ENCODE measurements at places on chromosomes 11 and 22. TPM values are rescaled to one million over a fixed set of nuclear protein-coding genes. Genes with fewer than 3 reads are reported as not detected.

DNA sequence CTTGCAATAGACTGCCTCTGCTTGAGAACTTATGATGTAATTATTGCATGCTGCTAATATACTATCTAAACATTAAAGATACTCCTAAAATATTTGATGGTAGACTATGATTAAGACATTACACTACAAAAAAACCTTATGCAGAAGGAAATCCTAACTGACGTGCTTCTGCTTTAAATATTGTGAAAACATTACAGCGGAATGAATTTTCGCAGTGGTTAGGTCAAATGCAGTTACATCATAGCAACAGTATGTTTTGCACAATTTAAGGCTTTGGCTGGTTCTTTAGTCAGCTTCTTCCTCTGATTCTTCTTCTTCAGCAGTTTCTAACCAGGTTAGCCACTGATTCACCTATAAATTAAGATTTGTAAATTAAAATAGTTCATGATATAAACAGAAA lies 11.2 kb downstream of the EIF4G2 start:
- DNase-seq = no peak

- no peak for DNase-seq
Observed at GRCh38 chr11:37527545-37527944, 929.5 kb upstream of the RAG2 start.

- peak; percentile 35 for DNase-seq
Observed at GRCh38 chr11:63622323-63622722, 8.1 kb upstream of the PLAAT3 start.

The HOATZ gene
- polyA plus RNA-seq = not detected

- no peak for DNase-seq
Observed at GRCh38 chr22:37932821-37933578, 20.4 kb downstream of the C22orf23 start.

DNA sequence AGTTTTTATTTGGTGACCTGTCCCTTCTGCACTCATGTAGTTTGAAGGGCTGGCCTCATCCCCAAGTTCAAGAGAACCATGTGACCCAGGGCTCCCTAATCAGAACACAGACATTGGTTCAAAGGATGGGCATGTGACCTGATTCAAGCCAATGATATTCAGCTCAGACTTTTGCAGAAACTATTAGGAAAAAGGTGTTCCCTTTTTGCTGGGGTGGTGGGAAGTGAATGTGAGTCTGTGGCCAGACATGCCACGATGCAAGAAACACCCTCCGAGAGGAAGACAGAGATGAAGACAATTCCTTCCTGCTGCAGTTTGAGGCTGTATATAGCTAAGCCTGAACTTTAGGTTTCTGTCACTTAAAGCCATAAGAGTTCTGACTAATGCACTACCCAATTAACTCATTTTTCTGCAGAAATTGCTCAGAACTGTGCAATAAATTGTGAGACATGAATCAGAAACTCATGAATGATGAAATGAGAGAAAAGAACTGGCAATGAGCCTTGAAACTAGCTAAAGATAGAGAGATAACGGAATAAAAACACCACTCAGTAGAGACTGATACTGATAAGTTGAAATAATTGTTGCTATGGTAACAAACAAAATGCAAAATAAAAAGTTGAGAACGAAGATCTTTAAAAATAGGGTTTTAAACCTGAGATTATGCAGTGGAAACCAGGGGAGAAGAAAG lies 9.2 kb upstream of the MAPK1 start:
- no peak for DNase-seq

GRCh38 chr22:22369964-22370270 lies 125.3 kb downstream of the VPREB1 start:
- DNase-seq = no peak

The PLXNB2 gene
- 67.2 TPM for polyA plus RNA-seq

DNA sequence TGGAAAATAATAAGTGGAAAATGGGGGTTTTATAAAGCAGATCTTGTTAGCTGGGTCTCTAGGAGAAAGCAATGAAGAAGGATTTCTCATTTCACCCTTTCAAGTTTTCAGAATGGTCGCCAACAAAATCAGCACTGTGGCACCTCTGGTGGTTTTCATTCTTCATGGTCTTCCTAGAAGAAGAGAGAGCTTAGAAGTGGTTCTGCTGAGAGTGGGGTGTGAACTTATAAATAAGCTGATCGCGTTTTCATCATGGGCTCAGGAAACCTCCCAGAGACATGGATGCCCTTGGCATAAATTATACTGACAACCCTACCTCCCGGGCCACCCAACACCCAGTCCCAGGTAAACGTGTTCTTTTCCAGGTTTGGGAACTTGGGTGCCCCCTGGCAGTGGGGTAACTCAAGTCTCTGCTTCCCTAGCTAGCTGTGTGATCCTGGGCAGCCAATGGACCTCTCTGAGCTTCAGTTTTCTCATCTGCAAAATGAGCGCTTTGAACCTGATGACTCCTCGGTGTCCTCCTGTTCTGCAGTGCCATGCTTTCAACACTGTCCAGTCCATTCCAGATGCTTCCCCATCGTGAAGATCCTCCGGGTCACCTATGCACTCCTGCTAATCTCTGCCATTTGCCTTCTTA lies 72.6 kb upstream of the GRAMD1B start:
- no peak for DNase-seq

DNA sequence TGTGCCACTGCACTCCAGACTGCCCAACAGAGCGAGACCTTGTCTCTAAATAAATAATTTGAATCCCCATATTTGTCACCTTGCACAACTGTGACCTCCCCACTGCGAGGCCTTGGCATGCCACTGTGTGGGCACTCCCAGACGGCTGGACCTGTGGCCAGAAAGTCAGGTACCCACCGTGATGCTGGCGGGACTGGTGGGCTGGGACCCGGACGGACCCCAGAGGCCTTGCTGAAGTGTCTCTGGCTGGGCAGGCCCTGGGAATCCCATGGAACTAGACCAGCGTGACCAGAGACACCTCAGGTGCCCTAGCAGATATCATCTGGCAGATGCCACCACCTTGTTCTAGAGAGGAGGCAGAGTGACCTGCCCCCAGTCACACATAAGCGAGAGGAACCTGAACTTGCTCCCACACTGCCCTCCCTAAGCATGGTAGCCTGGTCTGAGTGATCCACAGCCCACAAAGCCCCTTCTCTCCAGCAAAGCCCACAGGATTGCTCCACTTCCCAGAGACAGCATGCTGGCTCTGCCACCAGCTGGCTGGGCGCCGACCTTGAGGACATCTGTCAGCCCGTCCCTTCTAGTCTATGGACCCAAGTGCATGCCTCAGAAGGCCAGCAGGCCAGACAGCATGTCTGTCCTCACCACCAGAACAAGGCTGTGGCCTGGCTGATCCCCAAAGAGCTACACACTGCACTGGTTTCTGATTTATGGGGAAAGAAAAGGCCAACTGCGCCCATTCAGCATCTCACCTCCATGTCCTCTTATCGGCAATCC lies 9.5 kb downstream of the MACROD1 start:
- no peak for DNase-seq

The ISX gene
- polyA plus RNA-seq = not detected

DNA sequence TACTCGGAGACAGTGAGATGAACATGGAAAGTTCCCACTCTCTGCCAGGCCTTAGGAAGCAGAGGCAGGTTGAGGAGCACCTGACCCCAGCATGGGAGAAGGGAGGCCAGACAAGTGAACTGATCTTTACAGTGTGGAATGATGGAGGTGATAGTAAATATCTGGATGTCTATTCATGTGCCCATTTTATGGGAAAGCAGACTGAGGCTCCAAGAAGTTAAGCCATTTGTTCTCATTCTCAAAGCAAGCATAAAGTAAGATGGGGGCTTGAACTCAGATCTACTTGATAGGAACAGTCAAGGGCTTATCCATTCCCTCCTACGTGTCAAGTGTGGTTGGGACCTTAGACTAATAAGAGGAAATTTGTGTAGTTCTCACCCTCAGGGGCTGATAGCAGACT lies 461.5 kb downstream of the MN1 start:
- no peak for DNase-seq

GRCh38 chr11:117909611-117910382 lies 19.4 kb downstream of the TMPRSS13 start:
- no peak for DNase-seq

DNA sequence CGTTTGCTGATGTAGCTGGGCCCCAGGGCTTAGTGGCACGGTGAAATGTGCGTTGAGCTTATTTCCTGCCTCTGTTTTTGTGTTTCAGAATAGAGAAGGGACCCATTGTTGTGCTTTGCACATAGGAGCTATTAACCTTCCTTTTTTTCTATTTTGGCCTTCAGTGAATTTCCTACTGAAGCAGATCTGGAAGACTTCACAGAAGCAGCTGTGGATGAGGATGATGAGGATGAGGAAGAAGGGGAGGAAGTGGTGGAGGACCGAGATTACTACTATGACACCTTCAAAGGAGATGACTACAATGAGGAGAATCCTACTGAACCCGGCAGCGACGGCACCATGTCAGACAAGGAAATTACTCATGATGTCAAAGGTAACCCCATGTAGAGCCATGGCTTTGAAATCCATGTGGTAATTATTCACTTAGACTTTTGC lies 37.4 kb upstream of the ST14 start:
- no peak for DNase-seq

DNA sequence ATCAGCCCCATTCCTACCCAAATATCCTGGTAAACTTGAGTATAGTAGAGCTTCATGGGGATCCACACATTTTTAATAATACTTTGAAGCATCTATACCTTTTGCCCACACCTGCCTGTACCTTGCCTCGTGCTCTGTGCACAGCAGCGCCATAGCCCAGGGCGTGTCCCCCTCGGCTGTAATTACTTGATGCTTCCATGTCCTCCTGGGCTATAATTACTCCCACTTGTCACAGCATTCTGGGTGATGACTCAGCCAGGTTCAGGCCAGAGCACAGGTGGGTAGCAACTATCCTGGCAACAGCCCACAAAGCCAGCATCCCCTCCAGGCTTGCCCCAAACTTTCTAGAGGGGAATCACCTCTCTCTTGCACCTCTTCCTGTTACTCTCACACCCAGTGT lies 23.7 kb upstream of the SLC36A4 start:
- no peak for DNase-seq

DNA sequence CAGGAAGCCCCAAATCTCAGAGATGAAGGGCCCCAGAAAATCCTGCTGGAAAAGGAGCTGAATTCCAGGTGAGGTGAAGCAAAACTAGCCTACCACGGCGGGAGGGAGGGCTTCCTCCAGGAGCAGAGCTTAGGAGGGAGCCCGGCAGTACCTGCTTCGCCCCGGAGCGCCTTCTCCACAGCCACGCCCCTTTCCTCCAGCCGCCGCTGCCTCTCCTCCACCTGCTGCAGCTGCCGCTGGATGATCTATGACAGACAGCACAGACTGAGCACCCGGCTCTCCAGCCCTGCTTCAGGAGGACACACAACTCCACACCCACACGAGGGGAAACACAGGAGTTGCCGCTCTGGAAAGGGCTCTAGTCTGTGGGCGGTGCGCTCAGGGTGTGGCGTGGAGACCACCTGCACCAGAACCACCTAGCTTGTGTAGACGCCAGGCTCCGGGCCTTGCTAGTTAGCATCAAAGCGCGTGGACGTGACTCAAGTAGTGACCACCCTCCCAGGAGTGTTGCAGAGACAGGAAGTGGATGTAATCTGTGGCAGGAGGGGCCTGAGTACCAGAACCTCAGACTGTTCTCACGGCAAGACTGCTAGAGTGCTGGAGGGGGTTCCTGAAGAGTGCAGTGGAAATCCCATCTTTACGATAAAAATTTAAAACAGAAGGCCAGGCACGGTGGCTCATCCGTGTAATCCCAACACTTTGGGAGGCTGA lies 34.6 kb upstream of the BID start:
- DNase-seq = no peak

The OR5AS1 gene
- polyA plus RNA-seq = not detected

GRCh38 chr11:77842441-77843121 lies 21.6 kb downstream of the AAMDC start:
- DNase-seq = no peak

The HINFP gene
- 10.3 TPM for polyA plus RNA-seq

- no peak for DNase-seq
Observed at GRCh38 chr11:91805293-91805692, 419.3 kb upstream of the FAT3 start.

The BTG4 gene
- 0.38 TPM for polyA plus RNA-seq

The SEC14L2 gene
- polyA plus RNA-seq = 17.2 TPM

- peak; percentile 5 for DNase-seq
Observed at GRCh38 chr11:74412733-74413359, 14.6 kb upstream of the PGM2L1 start.

DNA sequence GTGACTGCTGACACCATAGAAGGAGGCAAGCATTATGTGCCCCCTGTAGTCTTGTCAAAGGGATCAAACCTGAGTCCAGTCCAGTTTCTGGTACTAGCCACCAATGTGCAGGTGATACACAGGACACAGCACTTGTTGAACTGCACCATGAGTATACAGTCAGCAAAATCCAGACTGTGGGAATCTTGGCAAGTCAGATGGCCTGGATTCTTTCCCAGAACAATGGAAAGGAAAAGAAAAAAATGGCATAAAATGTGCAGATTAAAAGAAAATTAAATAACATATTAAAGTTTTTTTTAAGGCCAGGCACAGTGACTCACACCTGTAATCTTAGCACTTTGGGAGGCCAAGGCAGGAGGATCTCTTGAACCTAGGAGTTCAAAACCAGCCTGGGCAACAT lies 16.8 kb downstream of the CRY2 start:
- no peak for DNase-seq

The PDGFD gene
- polyA plus RNA-seq = 10.6 TPM

GRCh38 chr22:39545386-39546365 lies 13.1 kb upstream of the RPS19BP1 start:
- DNase-seq = no peak

The SAA4 gene
- not detected for polyA plus RNA-seq

The IFITM1 gene
- not detected for polyA plus RNA-seq

- peak; percentile 92 for DNase-seq
Observed at GRCh38 chr11:29282088-29282487, 734.7 kb downstream of the KCNA4 start.

GRCh38 chr11:83583757-83584366 lies 297.7 kb upstream of the CCDC90B start:
- no peak for DNase-seq

DNA sequence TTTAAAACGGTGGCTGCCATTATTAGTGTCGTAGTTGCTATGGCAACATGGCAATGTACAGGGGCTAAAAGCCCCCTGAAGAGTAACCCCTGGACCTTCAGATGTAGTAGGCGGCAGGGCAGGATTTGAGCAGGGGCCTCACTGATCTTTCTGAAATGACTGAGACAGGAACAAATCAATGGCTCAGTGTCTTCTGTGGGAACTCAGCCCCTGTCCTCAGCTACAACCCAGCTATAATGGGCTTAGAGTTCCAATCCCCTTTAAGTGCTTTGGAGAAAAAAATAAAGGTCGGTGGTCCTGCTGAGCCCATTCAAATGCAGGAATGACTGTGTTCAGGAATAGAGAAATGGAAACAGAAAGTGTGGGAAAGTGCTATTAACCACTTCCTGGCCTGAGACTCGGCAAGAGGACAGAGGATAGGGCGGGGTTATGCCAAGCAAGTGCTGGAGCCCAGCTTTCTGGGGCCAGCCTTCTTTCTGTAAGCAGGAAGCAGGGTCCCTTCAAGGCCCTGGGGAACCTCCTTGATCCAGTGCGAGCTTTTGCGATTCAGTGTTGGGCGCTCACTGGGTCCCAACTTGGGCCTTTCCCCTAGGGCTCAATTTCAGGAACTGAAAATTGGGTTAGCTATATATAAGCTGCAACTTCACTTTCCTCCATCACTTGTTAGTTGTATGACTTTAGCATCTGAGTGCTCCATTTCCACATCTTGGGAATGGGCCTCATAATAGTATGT lies 6.1 kb upstream of the CD82 start:
- DNase-seq = no peak

The FBLN1 gene
- 34.4 TPM for polyA plus RNA-seq

The TTC36 gene
- not detected for polyA plus RNA-seq

GRCh38 chr22:44391481-44392445 lies 79.0 kb upstream of the SHISAL1 start:
- DNase-seq = no peak

The CWF19L2 gene
- 5.4 TPM for polyA plus RNA-seq

- DNase-seq = no peak
Observed at GRCh38 chr11:99268886-99269285, 248.1 kb downstream of the CNTN5 start.

GRCh38 chr11:15692739-15693138 lies 578.0 kb downstream of the INSC start:
- no peak for DNase-seq
